CD4-positive, alpha-beta T cell treated with Interleukin-17A for 4 hours (primary cell): ENCODE measurements at places on chromosomes 2 and 18.
A peak's percentile ranks its signal among the peaks of the same experiment; 100 is the strongest.

DNA sequence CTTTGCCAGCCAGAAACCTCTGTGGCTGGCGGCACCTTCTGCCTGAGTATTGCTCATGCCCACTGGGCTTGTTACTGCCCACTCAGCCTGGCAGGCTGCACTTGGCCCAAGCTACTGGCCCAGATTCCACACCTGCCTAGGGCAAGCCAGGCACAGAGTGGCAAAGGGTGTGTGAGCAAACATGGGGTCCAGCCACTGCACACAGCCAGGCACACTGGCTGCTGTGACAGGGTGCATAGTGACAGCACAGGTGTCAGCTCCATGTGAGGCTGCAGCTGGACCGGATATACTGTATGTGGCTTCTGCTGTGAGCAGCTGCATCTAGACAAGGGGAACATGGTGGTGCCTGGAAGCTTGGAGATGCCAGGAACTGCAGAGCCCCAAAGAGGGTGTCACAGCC is 113.9 kb downstream of the COPS8 start:
- DNase-seq = no peak

GRCh38 chr18:10412933-10413332 is 41.5 kb upstream of the APCDD1 start:
- no peak for DNase-seq

DNA sequence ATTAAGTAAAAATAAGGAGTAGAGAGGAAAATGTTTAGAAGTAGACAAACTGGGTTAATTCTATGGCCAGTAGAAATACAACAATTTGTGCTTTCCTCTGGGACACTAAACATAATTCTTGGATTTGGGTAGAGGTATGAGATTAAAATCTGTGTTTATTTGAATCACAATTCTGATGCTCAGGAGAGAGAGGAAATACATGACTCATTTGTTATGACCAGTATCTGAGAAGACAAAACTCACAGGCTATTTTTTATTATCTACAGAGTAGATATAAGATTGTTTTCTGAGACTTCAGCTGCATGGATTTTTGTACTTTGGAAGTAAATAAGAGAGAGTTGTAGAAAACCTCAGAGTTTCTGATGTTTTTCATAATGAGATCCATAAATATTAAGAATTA is 315.7 kb upstream of the CWC22 start:
- DNase-seq = no peak

GRCh38 chr2:136985044-136985443 is 219.7 kb downstream of the THSD7B start:
- no peak for DNase-seq

DNA sequence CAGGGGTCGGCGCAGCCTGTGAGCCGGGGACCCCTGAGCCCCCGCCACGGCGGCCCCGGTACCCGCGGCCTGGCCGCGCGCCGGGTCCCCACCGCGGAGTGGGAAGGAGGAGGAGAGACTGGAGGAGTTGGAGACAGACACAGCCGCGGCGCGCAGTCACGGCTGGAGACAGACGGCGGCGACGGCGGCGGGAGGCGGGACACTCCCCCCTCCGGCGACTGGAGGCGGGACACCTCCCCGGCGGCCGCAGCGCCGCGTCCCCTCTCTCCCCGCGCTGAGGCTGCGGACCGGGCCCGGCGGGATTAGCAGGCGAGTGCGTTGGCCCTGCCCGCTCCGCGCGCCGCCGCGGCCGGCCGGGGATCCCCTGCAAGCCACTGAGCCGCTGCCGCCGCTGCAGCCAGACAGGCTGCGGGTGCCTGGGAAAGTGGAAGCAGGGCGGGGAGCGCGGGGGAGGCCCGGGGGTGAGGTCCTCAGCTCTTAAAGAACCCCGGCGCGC is 1.0 kb upstream of the LDLRAD4 start:
- DNase-seq = peak; percentile 77

DNA sequence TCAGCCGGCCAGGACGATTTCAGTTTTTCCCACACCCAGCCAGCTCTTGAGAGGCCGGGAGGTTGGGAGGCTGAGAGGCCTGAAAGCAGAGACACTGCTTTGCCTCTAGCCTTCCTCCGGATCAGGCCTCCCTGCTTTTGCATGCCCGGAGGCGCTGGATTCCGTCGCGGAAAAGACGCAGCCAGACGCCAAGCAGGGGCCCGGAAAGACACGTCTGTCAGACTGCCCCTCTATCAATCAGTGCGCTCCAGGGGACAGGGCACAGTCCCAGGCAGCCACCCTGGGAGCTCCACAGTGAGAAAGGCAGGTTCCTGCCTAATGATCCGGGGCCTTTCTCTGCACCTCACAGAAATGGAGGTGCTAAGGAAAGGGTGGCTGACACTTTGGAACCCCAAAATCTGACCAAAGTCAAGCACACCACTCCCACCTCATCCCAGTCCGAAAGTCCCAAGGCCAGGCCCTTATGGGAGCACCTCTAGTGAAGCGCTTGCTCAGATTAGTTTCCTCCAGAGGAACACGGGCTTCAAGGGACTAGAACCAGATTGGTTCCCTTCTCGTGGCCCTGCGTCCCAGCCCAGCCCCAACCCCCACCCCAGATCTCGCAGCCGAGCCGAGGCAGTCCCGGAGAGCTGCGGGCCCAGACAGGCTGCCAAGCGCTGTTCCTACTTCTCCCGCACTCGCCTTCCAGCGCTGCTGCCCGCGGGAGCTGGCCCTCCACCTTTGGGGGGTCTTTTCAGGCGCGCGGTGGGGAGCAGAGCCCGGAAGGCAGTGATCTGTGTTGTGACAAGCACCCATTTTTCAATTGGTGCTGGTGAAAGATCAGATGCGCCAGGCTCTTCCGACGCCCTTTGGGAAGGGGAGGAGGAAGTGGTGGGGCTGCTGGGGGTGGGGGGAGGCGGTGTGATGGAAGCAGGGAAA is 5.0 kb downstream of the DLX1 start:
- DNase-seq = no peak

DNA sequence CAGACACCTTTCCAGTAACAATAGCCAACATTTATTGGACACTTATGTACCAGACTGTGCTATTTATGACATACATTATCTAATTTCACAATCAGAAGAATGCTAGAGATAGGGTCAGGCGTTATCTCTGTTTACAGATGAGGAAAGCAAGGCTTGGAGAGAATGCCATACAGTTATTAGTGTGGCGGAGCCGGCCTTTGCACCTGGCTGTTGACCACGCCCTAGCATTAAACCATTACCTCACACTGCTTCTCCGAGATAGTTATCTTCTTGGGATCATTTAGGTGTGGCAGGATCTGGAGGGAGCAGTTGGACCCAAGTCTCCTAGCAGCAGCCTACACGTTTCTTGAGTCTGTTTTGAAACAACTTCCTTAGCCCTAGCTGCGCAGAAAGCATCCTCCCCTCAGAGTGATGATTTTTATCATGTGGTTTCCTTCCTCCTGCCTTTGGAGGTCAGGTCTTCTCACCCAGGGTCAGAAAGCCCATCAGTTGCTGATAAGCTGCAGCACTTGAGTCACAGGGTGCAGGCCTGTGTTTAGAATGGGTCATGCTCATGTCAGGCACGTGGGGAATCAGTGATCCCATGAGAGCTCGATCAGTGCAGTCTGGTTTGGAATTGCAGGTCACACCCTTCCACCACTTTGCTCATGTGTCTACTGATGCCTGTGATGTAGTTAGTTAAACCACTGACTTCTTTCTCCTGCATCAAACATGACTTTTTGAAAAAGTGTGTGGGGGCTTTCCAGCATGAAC is 118.2 kb downstream of the SPTBN1 start:
- DNase-seq = peak; percentile 76

DNA sequence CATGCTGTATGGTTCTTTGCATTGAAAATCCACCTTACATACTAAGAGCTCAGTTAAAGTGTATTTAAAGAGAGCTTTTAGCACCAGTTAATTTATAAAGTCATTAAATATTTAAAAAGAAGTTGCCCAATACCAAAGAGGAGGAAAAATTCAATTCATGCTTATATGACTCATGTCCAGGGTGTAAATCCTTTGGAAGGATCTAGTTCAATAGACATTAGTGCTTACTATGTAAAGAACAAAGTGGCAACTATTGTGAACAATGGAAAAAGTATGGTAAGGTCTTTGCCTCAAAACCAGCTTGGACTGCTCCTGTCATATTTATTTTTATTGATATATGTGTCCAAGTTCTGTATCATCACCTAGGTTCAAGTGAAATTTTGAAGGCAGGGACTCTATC is 90.5 kb downstream of the SCN9A start:
- DNase-seq = no peak

GRCh38 chr2:186058614-186059013 is 320.0 kb downstream of the FSIP2 start:
- no peak for DNase-seq

GRCh38 chr2:120620025-120620793 is 115.5 kb upstream of the GLI2 start:
- no peak for DNase-seq

GRCh38 chr2:130263606-130264005 is 65.4 kb upstream of the TUBA3E start:
- DNase-seq = no peak

- DNase-seq = no peak
Measured at GRCh38 chr2:133711806-133712205, 143.5 kb upstream of the NCKAP5 start.

DNA sequence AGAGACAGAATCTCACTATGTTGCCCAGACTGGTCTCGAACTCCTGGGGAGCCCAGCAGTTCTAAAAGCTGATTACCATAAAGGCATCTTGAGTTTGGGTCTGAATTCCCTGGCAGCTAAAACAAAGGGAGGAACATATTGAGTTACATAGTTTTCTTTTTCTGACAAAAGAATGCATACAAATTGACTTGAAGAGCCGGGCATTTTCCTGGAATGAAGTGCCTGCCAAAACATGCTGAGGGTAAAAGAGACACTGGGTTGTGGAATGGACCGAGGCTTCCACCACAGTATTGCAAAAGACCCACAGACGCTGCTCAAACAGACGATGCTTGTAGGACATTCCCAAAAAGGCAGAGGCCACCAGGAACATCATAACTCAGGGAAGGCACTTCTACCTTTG is 35.1 kb upstream of the ROCK2 start:
- DNase-seq = no peak

GRCh38 chr2:71545572-71546274 is 92.4 kb downstream of the DYSF start:
- peak; percentile 50 for DNase-seq

- no peak for DNase-seq
Measured at GRCh38 chr2:18671363-18671762, 82.0 kb upstream of the NT5C1B start.

GRCh38 chr2:216571178-216571908 is 61.9 kb upstream of the IGFBP2 start:
- no peak for DNase-seq

DNA sequence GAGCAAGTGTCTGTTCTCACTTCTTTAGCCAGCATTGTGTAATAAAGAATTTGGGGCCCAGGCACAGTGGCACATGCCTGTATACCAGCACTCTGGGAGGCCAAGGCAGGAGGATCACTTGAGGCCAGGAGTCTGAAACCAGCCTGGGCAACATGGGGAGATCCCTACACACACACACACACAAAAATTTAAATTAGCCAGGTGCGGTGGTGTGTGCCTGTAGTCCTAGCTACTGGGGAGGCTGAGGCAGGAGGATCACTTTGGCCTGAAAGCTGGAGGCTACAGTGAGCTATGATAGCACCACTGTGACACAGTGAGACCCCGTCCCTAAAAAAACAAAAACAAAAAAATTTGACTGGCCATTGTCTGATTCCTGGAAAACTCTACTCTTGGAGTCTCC is 8.3 kb downstream of the REV1 start:
- no peak for DNase-seq

DNA sequence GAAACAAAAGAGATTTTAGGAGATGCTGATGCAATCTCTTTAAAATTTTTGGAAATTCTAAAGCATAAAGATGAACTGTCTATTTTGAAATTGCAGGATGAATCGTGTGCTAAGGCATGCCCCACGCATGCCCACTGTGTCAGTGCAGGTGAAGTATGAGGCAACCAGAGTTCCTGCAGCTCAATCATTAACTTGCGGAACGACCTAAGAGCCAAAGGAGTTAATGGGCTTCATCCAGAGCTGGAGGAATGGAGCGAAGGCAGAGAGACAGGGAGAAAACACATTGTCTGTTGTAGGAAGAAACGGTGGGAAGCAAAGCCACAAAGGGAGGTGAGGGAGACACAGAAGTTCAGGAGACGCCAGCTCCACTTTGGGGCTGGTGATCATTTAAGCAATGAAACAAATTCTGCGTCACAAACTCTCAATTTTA is 265.2 kb downstream of the CCDC85A start:
- DNase-seq = no peak

- DNase-seq = no peak
Measured at GRCh38 chr2:124561486-124561885, 536.4 kb downstream of the CNTNAP5 start.

- DNase-seq = no peak
Measured at GRCh38 chr2:95275601-95276243, 1.5 kb downstream of the PROM2 start.

GRCh38 chr18:58324824-58325480 is 280.9 kb downstream of the NEDD4L start:
- no peak for DNase-seq

GRCh38 chr2:153890576-153890975 is 18.9 kb downstream of the GALNT13 start:
- no peak for DNase-seq

DNA sequence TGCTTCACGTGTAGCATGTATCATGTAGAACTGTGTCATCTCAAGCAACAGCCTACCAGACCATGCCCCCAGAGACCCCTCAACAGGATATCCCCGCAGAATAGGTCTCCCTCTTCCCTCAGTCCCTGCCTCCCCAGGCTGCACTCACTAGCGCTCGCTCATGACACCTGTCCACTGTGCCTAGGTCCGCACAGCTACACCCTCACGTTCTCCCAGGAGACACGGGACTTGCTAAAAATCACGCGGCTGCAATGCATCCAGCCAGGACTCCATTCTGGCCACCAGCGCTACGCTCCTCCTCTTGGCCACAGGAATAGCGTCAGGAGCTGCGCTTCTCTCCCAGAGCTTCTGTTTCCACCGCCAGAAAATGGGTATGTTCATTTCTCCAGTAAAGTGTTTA is 2.5 kb downstream of the PXDN start:
- no peak for DNase-seq

DNA sequence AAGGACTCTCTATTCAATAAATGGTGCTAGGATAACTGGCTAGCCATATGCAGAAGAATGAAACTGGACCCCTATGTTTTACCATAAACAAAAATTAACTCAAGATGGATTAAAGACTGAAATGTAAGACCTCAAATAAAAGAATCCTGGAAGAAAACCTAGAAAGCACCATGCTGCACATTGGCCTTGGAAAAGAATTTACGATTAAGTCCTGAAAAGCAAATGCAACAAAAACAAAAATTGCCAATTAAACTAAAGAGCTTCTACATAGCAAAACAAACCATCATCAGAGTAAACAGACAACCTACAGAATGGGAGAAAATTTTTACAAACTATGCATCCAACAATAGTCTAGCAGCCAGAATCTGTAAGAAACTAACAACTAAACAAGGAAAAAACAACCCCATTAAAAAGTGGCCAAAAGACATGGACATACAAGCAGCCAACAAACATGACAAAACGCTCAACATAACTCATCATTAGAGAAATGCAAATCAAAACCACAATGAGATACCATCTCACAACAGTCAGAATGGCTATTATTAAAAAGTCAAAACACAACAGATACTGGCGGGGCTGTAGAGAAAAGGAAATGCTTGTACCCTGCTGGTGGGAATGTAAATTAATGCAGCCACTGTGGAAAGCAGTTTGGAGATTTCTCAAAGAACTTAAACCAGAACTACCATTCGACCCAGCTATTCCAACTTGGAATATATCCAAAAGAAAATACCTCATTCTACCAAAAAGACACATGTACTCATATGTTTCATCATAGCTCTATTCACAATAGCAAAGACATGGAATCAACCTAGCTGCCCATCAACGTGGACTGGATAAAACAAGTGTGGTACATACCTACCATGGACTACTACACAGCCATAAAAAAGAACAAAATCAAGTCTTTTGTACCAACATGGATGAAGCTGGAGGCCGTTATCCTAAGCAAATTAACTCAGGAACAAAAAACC is 30.6 kb downstream of the SEPTIN10 start:
- DNase-seq = no peak
